Epithelial cell of proximal tubule (primary cell): ENCODE measurements at places on chromosomes 7 and 10.

DNA sequence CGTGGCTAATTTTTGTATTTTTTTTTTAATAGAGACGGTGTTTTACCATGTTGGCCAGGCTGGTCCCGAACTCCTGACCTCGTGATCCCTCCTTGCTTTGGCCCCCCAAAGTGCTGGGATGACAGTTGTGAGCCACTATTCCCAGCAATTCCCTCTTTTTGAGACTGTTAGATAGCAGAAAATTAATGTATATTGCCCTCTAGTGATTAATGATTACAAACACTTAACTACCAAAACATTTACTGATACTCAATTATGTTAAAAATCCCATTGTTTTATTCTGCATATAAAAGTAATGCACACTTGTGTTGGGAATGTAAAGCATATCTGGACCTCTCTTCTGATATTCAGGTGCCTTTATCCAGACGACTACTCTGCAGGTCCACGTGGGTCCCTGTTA lies 41.2 kb upstream of the COBL start:
- DNase-seq: no peak

DNA sequence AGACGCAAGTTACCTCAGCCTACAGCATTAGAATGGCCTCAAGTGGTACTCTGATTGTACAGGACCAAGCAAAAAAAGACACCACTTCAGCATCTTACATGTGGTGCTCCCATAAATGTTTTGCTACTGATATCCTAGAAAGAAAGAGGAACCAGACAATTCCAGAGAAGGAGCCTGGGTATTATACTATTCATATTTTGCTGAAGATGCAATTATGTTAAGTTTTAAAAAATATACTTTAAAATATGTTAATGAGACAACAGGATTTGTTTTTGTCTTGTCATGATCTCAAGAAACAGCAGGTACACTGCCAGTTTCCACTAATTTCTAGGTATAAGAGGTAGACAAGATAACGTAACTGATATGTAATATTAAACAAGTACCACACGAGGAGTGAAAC lies 92.6 kb downstream of the JMJD1C start:
- no peak for DNase-seq

DNA sequence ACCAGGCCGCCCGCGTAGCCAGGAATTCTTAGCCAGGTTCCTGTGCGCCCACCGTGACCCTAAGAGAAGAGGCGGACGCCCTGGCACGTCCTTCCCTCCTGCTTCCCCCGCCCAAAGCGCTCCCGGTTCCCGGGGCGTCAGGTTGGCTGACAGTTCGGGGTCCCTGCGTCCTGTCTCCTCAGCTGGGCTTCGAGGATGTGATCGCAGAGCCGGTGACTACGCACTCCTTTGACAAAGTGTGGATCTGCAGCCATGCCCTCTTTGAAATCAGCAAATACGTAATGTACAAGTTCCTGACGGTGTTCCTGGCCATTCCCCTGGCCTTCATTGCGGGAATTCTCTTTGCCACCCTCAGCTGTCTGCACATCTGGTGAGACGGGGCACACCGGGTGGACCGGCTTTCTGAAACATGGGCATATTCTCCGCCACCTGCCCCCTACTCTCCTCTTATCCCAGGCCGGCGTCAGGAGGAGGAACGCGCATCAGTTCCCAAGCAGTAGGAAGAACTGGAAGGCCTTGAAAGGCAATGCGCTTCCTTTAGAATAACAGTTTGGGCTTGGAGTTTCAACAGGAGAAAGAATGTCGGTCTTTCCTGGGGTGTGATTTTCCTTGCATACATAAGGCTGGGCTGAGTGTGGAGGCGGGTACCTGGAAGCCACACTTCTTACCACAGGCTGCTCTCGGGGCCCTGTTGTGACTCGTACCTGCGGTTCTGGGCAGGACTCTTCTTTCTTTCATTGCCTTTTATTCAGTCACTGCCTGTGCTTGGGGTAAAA lies 728 bp downstream of the CAV2 start:
- DNase-seq: no peak

DNA sequence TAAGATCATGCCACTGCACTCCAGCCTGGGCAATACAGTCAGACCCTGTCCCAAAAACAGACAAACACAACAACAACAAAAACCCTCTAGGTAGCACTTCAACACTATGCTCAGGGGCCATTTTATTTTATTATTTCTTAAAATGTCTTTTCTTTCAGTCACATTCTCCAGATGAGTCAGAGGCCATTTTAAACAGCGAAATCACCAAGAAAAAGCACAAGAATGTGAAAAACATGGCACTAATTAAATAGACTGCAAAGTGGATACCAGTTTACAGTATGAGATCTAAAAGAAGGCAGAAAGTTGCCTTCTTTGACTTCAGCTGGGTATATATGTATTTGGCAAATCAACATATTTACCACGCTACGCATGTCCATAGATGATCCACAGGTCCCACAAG lies 6.1 kb upstream of the FGL2 start:
- DNase-seq: no peak

GRCh38 chr7:141203586-141203985 lies 129.7 kb downstream of the TMEM178B start:
- no peak for DNase-seq

DNA sequence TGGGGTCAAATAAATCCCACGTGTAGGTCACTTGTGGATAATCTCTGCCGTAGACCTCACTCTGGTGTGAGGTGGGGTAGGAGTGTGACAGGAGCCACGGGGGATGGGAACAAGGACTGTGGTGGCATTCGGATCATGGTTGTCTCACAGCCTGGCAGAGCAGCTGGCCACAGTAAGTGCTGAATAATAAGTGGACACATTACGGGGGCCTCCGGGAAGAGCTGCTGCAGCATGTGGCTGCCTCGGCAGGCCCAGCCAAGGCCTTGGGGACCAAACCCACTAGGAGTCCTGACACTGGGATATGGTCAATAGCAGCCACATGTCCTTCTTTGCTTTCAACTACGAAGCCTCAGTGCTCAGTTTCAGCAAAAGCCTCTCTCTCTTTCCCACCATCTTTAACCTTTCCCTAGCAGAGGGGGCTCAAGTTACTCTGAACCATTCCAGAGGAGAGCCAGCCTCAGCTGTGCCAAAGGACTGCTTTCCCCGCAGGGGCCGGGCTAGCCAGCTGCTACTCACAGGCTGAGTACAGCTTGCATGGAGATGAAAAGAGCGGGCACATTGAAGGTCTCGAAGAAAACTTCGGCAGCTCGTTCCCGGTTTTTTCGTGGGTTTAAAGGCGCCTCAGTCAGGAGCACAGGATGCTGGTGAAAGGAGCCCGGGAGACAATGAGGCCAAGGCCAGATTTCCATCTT lies 17.3 kb downstream of the ACTR1A start:
- DNase-seq: no peak
